ENCODE measurements at places on chromosomes 5 and 9.

DNA sequence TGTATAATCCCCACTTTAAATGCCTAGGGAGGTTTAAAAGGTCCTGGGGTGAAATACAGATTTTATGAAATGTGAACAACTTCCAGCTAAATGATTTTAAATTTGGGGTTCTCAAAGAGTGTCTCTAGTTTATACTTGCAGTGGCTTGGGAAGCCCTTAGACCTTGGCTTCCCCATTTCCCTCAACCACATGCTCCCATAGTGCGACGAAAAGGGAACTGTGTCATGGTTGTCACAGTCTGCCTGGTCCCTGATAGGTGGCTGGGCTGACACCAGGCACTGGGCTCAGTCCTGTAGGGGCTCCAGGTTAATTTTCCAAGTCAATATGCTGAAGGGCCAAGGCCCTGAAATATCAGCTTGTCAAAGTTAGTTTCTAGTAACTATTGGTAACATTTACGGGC is 10.4 kb upstream of the CXCL14 start:
- DNase-seq = no peak

DNA sequence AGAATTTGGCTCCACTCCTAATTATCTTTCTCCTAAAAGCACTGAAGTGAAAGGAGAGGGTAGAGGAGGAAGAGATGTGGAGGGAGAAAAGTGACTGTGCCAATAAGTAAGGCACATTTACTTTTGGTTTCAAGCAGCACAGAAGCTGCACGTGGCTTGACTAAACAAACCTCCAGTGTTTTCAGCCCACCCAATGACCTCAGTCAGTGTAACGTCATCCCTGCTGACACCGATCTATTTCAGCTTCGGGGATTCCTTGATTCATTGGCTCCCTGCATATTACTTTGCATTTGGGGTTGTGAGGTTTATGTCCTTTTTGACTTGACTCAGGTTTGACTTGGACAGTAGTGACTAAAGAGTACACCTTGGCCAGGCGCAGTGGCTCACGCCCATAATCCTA is 35.6 kb upstream of the NIM1K start:
- no peak for DNase-seq

- no peak for DNase-seq
Observed at GRCh38 chr5:80149161-80149609, 106.7 kb downstream of the SERINC5 start.

GRCh38 chr9:109967651-109968642 is 187.9 kb downstream of the PALM2AKAP2 start:
- no peak for DNase-seq

DNA sequence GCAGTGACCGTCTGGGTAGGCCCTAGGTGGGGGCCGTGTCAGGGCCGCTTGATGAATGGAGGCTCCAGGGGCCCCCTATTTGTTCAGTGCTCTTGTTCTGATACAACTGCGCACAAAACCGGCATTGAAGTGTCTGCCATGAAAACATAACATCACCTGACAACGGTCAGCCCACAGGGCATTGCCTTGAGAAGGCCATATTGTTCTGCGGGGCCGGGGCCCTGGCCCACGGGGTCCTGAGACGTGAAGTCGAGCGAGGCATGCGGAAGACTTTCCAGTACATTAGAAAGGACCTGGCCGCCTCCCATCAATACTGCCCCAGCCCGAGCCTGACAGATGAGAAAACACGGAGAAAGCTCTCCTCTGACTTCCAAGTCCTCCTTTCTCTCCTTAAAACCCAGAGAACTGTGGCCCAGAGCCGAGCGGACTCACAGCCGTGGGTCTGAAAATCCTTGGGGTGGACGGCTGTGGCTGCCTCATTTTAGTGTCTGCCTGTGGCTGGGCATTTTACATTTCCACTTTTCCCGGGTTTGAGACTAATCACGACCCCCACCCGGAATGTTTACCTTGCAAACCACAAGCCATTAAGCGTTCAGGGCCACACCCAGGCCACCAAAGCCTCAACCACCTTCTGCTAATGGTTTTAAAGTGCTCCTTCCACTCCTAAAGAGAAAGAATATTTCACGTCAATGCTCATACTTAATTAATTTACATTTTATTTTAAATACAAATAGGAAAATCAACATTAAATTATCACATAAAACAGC is 391.0 kb upstream of the IRX2 start:
- DNase-seq = no peak

All from left colon (tissue), 2 donors.